Fibroblast of the aortic adventitia (primary cell): ENCODE measurements at places on chromosomes 6 and 20.
A peak's percentile ranks its signal among the peaks of the same experiment; 100 is the strongest.

- DNase-seq = peak; percentile 3
Measured at GRCh38 chr6:119090256-119090655, 11.8 kb upstream of the FAM184A start.

DNA sequence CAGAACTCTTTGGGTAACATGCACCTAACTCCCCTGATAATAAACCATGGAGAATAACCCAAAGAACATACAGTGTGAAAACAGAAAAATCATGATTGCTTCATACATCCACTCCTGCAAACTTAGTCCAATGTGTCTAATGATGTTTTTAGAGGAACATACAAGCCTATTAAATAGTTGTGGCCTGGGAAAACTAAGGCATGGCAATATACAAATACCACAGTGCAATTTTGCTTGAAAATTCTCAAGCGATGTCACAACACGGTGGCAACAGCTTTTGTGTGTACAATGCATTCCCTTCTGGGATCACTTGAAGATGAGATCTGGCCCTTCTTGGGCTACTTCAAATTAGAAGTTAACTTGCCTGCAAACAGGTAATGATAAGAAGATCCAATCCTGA is 16.7 kb downstream of the MAP3K5 start:
- DNase-seq = no peak

GRCh38 chr6:110475066-110475653 is 1.3 kb downstream of the SLC22A16 start:
- DNase-seq = no peak

DNA sequence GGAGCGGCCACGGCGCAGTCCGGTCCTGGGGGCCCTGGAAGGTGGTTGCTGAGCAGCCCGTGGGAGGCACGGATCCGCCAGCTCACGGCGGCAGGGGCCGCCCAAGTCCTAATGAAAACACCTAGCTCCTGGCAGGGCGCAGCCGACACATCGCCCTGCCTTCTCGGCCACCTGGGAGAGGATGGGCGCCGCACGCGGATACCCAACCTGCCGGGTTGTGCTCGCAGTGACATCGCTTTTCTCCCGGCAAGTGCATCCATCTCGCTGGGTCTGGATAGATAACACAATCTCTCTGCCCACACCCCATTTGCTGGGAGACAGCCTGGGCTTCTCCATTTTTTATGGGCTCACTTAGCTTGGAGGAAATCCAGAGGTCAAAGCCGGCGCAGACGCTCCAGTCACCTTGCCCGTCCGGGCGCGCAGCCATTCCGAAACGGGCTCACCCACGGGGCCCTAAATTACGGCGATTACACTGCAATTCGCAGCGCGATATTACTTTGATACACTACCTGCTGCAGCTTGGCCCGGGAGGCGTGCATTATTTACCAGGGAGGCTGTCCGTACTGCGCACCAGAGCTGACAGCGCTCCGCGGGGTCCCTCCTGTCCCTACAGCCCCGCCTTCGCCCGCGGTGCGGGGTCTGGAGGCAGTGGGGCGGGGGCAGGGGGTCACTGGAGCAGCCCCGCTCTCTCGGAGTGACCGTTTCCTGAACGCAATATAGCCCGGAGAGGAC is 36.2 kb upstream of the CCDC167 start:
- DNase-seq = no peak

DNA sequence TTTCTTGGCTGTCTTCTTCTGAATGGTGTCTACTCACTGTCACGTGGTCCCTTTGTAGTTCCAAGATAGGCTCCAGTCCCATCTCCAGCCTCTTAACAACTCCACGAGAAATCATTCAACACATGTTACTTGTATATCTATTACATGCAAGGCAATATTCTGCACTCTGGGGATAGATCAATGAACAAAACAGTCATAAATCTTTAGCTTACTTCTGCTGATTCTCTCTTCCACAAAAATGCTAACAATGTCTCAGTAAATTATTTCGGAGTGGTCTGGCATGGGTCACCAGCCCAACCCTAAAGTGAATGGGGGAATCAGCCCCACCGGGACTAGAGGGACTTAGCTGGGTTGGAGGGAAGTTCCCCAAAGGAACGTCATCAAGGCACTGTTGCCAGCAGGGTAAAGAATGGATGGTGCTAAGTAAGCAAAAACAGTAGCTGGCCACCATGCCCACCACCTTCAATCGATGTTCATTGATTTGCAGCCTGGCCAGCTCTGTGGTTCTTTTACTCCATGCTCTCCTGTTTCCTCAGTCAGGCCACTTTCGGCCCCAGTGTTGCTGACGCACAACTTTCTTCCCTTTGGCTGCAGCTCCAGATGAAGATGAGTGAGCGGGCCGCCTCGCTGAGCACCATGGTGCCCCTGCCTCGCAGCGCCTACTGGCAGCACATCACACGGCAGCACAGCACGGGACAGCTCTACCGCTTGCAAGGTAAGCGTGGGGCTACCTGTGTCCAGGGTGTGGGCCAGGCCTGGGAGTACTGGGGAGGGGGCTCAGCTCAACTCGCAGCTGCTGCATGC is 167.7 kb downstream of the DOK5 start:
- DNase-seq = peak; percentile 65

- no peak for DNase-seq
Measured at GRCh38 chr6:159866286-159867247, 24.2 kb upstream of the MAS1 start.

DNA sequence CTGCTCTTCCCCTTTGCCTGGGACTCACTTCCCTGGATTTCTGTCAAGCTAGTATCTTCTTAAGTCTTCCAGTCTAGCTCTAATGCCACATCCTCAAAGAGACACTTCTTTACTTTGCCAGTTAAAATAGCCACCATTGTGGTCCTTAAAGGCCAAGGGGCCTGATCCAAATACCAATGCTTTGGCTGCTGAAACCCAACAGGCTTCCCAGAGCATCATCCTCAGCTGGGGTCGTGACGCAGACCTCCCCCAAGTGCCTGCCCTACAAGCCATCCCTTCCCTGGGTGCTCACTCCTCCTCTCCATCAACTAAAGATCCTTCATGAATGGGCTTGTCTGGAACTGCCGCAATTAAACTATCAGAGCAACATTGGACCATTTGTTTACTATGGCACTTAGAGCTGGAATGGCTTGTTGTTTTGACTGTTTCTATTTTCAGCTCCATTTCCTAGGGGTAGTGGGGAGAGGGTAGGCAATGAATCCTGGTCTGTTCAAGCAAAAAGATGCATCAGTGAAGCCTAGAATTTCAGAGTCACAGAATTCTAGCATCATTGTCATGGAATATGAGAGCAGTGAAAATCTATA is 79.6 kb upstream of the SIRPA start:
- no peak for DNase-seq

- DNase-seq = no peak
Measured at GRCh38 chr20:38046572-38046971, 13.0 kb downstream of the RPRD1B start.

DNA sequence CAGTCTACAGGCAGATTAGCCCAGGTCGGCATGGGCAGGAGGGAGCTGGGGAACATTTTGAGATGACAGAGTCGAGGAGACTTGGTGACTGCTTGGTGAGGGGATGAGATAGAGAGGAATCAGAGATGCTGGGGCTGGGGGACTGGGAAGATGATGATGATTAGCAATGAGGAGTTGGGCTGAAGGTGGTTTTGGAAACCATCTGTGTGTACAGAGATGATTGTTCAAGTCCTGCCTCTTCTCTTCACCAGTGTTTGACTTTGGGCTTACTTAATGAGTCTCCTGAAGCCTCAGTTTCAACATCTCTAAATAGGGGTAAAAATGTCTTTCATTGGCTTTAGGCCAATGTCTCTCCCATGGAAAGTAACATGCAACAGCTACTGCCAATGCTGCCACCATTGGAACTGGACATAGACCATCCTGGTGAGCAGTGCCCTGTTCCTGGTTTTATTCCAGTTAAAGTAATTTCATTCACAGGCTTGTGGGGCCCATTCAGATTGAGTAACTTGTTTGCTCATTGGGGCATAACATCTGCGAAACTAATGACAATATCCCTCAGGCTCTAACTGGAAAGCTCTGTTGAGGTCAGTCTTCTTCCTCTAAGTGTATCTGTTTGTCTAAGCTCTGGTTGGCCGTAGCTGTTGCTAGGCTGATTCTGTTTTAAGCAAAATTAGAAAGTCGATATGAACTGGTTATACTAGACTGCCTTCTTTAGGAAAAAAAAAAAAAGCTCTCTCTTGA is 99.1 kb downstream of the ARMC2 start:
- peak; percentile 86 for DNase-seq

DNA sequence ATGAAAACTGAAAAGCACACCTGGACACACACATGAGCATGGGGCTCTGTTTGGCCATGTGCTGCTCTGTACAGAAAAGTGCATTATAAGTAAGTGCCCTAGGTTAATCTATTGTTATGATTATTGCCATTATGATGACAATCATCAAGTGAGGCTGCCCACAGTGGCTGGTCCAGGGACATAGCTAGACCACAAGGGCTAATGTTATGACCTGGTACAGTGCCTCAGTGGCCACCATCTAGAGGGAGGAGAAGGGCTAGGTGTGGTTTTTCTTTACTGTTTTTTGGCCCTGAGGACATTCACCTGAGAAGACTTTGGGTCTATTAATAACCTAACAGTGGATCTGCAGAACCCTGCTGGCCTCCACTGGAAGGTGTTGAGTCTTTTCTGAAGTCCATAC is 86.1 kb downstream of the GJA10 start:
- DNase-seq = no peak

DNA sequence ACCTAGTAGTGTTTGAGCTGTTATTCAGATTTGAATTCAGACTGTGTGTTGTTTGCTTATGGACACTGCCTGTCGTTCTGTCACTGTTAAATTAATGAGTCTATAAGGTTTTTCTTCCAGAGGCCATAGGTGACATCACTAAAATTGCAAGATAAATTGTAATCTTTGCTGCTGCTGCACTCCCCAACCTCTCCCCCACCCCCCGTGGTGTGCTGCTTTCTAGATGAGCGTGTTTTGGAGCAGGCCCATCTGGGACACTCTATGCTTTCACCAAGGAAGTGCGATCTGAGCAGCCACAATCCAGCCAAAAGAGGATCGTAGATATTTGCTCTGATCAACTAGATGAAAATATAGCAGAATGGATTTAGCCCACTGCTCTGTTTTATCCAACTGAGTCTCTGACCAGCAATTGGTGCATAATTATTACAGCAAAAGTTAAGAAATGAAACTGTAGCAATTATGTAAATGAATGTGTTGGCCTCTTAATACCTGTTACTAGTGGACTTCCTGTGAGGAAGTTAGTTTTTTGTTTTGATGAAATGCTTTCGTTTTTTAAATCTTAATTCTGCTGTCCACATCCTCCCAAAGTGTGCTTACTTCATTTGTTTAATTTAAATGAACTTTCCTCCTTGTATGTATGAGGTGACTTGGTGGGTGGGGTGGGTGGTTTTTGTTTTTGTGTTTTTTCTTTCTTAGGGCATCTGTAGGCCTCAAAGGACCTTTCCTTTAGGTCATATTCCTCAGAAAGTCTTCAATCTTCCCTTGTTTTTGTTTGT is 58.1 kb downstream of the RPRD1B start:
- no peak for DNase-seq
